ENCODE measurements at places on chromosomes 16 and 17. TPM values are rescaled to one million over a fixed set of nuclear protein-coding genes. Genes with fewer than 3 reads are reported as not detected.

Gene OTOP3
- polyA plus RNA-seq: 0.60 TPM

Gene NPIPA3
- 0.54 TPM for polyA plus RNA-seq

Gene SLC5A11
- polyA plus RNA-seq: not detected

Gene FOXN1
- 0.38 TPM for polyA plus RNA-seq

Gene NPIPA5
- polyA plus RNA-seq: 2.0 TPM

Gene MT1E
- polyA plus RNA-seq: 82.0 TPM

Gene SPNS2
- polyA plus RNA-seq: 12.0 TPM

Gene WDR45B
- 67.5 TPM for polyA plus RNA-seq
